ENCODE measurements at places on chromosomes 2 and 18.

- peak; percentile 78 for DNase-seq
These were observed 2.6 kb upstream of the GPR35 start for GRCh38 chr2:240622531-240623235.

- peak; percentile 30 for DNase-seq
These were observed 4.7 kb upstream of the KRCC1 start for GRCh38 chr2:88059979-88060906.

DNA sequence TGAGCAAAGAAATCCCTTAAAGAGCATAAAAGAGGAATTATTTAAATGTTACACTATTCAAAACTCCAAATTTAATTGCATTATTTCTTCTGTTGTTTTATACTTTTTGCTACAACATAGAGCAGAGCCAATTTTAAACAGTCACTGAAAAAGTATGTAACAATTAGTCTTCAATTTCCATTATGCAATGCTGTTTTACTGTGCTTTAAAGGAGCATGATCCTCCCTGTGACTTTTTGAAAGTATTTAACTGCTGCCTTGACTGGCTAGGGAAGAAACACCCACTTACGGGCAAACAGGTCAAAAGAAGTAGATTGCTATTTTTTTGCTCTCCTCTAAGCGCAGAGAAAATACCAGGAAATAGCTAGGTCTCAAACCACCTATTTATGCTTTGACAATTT, 217.4 kb upstream of the GCFC2 start:
- no peak for DNase-seq

- no peak for DNase-seq
These were observed 887.2 kb upstream of the KLHL29 start for GRCh38 chr2:22497789-22498188.

DNA sequence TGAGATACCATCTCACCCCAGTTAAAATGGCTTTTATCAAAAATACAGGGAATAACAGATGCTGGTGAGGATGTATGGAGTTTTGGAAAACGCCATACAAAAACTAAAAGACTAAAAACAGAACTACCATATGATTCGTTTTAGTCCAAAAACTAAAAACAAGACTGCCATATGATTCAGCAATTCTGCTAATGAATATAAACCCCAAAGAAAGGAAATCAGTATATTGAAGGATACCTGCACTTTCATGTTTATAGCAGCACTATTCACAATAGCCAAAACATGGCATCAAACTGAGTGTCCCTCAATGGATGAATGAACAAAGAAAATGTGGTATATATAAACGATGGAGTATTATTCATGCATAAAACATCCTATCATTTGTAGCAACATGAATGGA, 224.4 kb upstream of the MC4R start:
- DNase-seq = no peak

DNA sequence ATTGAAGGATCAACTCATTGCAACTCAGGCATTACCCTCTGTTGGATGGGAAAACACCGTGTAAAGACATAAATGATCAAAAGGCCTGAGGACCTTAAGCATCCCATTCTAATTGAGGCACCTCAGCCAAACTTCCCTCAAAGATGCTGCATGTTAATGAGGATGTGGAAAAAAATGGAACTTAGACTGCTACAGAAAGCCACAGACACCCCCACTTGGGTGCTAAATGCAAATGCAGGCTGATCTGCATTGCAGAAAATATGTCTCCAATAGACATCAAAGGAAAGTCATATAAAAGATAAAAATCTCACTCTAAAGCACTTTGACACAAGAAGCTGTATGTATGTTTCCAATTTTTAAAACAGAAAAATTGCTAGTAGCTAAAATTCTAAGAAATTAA, 504.7 kb downstream of the KCNJ3 start:
- no peak for DNase-seq

GRCh38 chr2:128323555-128323931, 4.9 kb upstream of the HS6ST1 start:
- no peak for DNase-seq
